Stimulated activated CD4-positive, alpha-beta T cell treated with anti-CD3 and anti-CD28 coated beads, TNF-alpha, amount 100 ng/mL, for 1 hour (primary cell): ENCODE measurements at places on chromosomes 11 and 22.

- no peak for DNase-seq
Measured at GRCh38 chr22:48247829-48248228, 1485.4 kb downstream of the TBC1D22A start.

DNA sequence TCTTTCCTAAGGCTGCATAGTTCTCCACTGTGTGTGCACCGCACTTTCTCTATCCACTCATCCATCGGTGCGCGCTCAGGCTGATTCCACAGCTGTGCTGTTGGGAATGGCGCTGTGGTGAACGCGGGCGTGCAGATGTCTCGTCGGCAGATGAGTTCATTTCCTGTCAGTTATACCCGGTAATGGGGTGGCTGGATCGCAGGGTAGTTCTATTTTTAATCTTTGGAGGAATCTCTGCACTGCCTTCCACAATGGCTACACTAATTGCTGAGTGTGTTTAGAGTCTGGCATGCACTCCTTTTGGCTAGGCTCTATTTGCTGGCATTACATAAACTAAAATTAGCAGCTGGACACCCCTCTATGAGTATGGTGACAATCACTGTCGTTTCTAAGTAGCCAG is 27.9 kb upstream of the KRTAP5-7 start:
- DNase-seq: no peak

- no peak for DNase-seq
Measured at GRCh38 chr22:48517039-48518030, 1310.3 kb downstream of the BRD1 start.

DNA sequence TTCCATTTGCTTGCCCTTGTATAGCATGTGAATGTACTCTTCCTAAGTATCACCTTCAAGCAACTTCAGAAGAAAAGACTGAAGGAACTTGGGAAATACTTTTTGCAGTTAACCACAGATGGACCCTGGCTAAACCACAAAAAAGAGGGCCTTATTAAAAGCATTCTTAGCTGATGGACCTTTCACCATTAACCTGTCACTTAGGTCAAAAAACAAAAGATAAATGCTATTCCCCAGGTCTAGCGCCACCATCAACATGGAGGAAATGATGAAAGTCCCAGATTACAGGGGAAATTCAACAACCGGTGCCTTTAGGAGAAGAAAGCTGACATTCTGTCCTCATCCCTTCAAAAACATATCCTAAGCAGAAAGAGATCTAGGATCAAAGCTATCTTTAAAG is 29.5 kb downstream of the STK33 start:
- DNase-seq: no peak

DNA sequence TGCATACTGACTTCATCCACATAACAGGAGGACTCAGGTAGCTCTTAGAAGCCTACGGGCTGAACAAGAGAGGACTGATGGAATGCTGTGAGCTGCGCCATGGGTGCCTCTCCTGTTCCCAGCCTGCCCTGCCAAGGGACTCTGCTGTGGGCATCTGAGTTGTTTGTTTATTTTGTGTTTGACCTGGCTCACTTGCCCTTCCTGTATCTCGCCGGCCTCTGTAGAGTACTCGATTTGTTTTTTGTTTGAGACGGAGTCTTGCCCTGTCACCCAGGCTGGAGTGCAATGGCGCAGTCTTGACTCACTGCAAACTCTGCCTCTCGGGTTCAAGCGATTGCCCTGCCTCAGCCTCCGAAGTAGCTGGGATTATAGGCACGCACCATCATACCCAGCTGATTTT is 1.8 kb downstream of the TTC38 start:
- no peak for DNase-seq

DNA sequence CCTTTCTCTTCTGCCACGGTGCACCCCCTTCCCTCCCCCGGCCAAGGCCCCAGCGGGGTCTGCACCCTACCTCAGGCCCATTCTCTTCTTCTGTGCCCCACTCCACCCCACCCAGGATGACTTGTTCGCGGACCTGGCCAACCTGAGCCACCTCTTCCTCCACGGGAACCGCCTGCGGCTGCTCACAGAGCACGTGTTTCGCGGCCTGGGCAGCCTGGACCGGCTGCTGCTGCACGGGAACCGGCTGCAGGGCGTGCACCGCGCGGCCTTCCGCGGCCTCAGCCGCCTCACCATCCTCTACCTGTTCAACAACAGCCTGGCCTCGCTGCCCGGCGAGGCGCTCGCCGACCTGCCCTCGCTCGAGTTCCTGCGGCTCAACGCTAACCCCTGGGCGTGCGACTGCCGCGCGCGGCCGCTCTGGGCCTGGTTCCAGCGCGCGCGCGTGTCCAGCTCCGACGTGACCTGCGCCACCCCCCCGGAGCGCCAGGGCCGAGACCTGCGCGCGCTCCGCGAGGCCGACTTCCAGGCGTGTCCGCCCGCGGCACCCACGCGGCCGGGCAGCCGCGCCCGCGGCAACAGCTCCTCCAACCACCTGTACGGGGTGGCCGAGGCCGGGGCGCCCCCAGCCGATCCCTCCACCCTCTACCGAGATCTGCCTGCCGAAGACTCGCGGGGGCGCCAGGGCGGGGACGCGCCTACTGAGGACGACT is 15.9 kb downstream of the RTN4RL2 start:
- DNase-seq: no peak

DNA sequence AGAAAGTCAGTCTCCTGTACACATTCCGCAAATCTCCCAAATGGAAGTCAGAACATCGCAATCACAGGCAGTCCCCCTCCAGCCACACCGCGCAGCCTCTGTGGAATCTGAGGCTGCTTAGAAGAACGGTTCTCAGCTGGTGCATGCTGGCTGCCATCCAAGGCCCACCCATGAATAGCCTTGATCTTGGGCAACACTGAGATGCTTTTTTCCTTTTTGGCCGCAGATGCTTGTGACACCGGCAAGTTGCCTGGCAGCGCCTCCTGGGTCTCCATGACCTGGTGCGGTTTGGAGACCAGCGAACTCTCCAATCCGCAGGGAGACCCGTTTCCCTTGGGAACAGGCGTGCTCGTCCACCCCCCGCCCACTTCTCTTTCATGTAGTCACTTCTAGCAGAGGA is 26.3 kb upstream of the PHF21B start:
- no peak for DNase-seq

DNA sequence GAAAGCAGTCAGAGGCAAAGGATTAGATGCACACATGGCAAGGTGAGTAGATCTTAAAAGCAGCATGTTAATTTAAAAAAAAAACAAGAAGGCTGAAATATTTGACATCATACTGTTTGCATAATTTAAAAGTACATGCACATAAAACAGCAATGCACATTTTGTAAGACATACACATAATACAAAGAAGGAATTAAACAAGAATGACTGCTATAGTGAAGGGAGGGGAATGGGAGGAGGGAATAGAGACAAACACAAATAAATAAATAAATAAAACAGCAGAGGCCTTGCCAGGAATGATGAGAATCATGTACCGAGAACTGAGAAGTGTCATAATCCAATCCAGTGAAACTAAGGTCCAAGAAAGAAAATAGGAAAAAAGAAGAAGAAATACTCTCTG is 486.2 kb upstream of the API5 start:
- DNase-seq: no peak
